ENCODE measurements at places on chromosomes 7 and 10. TPM values are rescaled to one million over a fixed set of nuclear protein-coding genes. Genes with fewer than 3 reads are reported as not detected.

DNA sequence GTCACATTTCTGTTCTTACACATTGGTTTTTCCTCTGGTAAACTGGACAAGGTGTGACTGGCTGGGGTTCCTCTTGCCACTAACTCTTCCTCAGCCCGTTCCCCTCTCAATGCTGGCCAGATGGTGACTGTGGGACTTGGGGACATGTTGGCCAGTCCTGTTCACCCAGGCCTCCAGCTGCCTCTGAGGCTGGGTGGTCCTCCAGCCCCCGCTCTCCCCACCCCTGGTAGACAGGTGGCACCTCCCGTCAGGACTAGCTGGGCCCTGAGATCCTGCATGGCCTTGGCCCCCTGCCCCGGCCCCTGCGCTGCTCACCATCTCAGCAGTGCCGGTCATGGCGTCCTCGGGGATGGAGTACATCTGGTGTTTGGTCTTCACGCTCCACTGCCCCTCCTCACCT, 10.8 kb upstream of the MYL7 start:
- DNase-seq: no peak
- H3K27me3 ChIP-seq: no peaks in the 10 kb centered on the region
- no peak overlapping the region for H3K4me3 ChIP-seq
- H3K4me1 ChIP-seq: no peaks in the 10 kb centered on the region
- no peak overlapping the region for H3K27ac ChIP-seq
- H3K36me3 ChIP-seq: no peaks in the 10 kb centered on the region

GRCh38 chr10:128429835-128430513, 303.8 kb upstream of the MKI67 start:
- H3K27ac ChIP-seq: no peak overlapping the region
- no peaks in the 10 kb centered on the region for H3K27me3 ChIP-seq
- no peak overlapping the region for H3K4me3 ChIP-seq
- H3K4me1 ChIP-seq: no peaks in the 10 kb centered on the region
- DNase-seq: no peak
- no peaks in the 10 kb centered on the region for H3K36me3 ChIP-seq

- no peak for DNase-seq
- H3K27me3 ChIP-seq: no peaks in the 10 kb centered on the region
- no peak overlapping the region for H3K27ac ChIP-seq
- H3K4me3 ChIP-seq: no peak overlapping the region
These were observed 415.6 kb downstream of the EXOC4 start for GRCh38 chr7:133668296-133669060.

GRCh38 chr10:116912162-116912561, 62.9 kb downstream of the ENO4 start:
- no peak for DNase-seq
- no peaks in the 10 kb centered on the region for H3K4me1 ChIP-seq
- no peaks in the 10 kb centered on the region for H3K27me3 ChIP-seq
- no peak overlapping the region for H3K27ac ChIP-seq
- H3K36me3 ChIP-seq: no peaks in the 10 kb centered on the region

- no peaks in the 10 kb centered on the region for H3K27me3 ChIP-seq
- no peaks in the 10 kb centered on the region for H3K36me3 ChIP-seq
- no peak overlapping the region for H3K27ac ChIP-seq
- no peak overlapping the region for H3K4me3 ChIP-seq
These were observed 15.6 kb upstream of the INMT start for GRCh38 chr7:30736291-30736690.

DNA sequence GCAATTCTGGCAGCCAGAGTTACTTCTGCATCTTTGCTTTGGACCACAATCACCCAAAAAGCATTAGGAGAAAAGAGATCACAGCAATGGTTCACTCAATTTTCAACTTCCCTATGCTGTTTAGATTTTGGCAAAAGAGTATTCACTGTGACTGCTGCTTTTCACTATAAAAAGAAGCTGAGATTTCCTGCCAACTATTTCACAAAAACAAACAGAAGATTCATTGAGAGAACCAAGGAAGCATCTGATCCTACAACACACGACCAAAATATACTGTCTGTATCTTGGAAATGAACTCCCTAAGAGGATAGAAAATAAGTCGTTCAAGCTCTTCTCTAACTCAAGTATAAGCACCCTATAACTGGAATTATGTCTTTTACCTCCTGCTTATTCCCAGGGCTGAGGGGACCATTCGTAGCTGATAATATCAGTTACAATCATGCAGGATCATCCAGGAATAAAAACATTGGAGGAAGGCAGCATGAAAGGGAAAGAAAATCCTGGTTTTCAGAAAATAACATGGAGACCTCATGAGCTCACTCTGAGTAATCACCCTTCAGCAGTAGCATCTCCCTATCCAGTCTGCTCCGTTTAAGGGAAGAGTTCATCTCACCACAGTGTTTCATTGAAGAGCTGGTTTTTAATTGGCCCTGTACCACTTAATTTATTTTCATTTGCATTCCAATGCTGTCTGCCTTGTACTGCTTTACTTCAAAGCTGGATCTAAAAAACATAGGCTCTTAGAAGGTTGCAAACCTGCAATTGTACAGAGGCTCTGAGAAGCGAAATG, 256.2 kb downstream of the PAXIP1 start:
- no peaks in the 10 kb centered on the region for H3K4me1 ChIP-seq
- no peak for DNase-seq
- H3K27me3 ChIP-seq: no peaks in the 10 kb centered on the region
- no peaks in the 10 kb centered on the region for H3K36me3 ChIP-seq

DNA sequence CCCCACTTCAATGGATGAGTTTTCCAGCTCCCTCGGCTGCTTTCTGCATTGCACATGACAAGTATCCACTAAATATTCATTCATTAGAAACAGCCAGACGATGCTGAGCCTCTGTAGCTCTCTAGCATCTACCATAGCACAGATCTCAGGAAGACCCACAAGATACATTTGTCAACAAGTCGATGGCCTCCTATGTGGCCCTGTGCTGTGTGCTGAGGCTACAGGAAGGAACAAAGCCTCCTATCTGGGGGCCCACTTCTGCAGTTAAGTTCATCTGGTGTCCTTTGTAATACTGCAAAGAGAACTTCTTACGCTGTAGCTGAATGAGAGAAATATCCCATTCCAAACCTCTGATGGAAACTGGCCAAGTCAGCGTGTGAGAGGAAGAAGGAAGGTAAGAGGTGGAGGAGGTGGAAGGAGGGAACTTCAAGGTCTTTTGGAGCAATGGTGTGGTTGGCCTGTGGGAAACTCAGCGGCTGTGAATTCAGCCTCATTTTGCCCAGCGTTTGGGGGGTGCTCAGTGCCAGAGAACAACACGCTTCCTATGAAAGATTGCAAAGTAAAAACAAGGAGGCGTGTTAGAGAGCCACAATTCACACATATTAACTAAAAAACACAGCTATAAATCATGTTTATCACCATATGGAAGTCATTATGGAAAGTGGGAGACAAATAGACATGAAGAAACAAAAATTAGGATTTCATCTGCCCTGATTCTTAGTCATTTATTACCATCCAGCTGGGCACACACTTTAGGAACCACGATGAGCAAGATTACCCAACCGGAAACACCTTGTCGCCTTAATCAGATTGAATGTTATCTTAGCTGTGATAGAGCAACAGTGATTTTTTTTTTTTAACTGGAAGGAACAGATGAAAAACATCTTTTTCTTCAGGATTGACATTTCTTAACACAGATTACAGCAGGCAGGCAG, 62.2 kb upstream of the USP6NL start:
- H3K27ac ChIP-seq: no peak overlapping the region
- H3K4me1 ChIP-seq: peaks cover 8% of the 10 kb centered on the region
- peak; percentile 12 for DNase-seq
- no peaks in the 10 kb centered on the region for H3K36me3 ChIP-seq
- H3K27me3 ChIP-seq: no peaks in the 10 kb centered on the region
- no peak overlapping the region for H3K4me3 ChIP-seq

DNA sequence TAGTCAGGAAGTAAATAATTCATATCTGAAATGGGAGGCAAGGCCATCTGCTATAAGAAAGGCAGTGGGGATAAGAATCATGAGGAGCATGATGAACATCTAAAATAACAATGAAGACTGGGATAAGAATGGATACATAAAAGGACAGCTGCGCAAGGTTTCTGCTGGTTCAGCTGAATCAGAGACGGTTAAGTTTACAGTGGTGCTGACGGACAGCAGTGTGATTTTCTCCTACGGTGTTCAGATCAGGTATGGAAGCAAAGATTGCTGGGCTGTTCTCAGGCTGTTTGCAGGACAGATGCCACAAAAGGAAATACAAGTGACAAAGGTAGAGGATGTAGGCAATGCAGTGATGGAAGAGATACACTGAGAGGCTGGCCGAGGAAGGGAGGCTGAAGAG, 8.4 kb downstream of the CYCS start:
- no peak overlapping the region for H3K4me3 ChIP-seq
- H3K27ac ChIP-seq: no peak overlapping the region
- no peaks in the 10 kb centered on the region for H3K27me3 ChIP-seq
- H3K4me1 ChIP-seq: no peaks in the 10 kb centered on the region

- H3K4me3 ChIP-seq: no peak overlapping the region
- DNase-seq: no peak
- no peaks in the 10 kb centered on the region for H3K4me1 ChIP-seq
- no peaks in the 10 kb centered on the region for H3K27me3 ChIP-seq
These were observed 14.5 kb downstream of the WIPI2 start for GRCh38 chr7:5204546-5204945.

DNA sequence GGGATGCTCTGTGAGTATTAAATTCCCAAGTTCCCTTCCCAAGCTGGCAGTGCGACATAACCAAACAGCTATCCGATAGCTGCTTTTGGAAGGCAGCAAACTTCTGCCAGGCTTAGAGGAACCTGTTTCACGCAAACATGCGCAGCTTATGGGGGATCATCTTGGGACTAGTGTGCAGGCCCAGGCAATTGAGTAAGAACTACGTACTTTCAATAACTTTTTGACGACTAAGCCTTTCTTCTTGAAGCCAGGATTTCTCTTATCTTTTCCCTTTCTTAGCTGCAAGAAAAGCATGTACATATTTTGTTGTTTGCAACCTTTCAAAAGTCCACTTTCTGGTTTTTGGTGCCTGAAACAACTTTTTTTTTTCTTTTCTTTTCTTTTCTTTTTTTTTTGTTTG, 28.7 kb upstream of the SEPHS1 start:
- peaks cover 12% of the 10 kb centered on the region for H3K27me3 ChIP-seq
- H3K36me3 ChIP-seq: no peaks in the 10 kb centered on the region
- H3K4me3 ChIP-seq: no peak overlapping the region
- H3K27ac ChIP-seq: no peak overlapping the region
- DNase-seq: no peak

PTPN20 gene
- 2.5 TPM for total RNA-seq

EN2 gene
- not detected for total RNA-seq

RAPGEF5 gene
- not detected for total RNA-seq

CHST15 gene
- 0.42 TPM for total RNA-seq

FAM13C gene
- not detected for total RNA-seq

MBLAC1 gene
- total RNA-seq: 4.4 TPM

MYPN gene
- total RNA-seq: not detected

UCN3 gene
- not detected for total RNA-seq

Data from CD4-positive, alpha-beta T cell (primary cell).